ENCODE measurements at places on chromosomes 2 and 18. TPM values are rescaled to one million over a fixed set of nuclear protein-coding genes. Genes with fewer than 3 reads are reported as not detected.

DNA sequence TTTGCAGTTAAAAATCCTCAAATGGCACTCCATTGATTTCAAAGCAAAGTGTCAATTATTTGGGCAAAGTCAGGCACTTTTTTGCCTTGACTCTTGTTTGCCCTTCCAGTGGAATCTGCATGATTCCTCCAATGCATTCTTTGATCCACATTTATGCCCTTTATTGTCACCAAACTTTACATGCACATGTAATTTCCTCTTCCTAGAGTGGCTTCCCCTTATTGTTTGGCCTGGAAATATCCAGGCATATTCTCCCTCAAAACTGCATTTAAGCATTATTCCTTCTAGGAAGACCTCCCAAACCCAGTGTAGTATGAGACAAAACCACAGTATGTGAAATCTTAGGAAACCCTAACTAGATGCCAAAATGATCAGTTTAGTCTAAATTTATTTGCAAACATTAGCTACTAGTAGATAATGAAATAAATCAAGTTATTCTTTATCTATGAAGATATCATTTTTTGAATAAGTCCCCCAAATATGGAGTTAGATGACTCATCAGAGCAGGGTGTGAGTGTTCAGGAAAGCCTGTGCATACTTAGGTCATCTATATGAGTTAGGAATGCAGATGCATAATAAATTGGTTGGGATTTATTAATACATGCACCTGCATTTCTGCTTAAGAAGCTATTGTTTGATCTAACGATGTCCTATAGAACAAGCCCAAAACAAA lies 433.3 kb upstream of the TCF4 start:
- DNase-seq = no peak

- DNase-seq = no peak
These were observed 2.9 kb upstream of the DLX2 start for GRCh38 chr2:172105471-172106107.

The ACVR1 gene
- 37.7 TPM for total RNA-seq

DNA sequence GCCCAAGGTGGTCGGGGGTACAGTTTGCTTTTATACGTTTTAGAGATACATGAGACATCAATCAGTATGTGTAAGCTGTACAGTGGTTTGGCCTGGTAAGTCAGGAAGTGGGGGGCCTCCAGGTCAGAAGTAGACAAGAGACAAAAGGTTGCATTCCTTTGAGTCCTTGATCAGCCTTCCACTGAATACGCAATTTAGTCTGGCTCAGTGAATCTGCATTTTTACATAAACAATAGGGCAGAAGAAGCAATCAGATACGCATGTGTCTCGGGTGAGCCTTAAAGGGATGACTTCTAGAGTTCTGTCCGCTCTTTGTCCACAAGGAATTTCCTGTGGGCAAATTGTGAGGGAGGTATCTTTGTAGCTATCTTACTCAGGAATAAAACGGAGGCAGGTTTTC lies 87.2 kb downstream of the SOWAHC start:
- DNase-seq = no peak

The VIL1 gene
- total RNA-seq = 0.55 TPM

DNA sequence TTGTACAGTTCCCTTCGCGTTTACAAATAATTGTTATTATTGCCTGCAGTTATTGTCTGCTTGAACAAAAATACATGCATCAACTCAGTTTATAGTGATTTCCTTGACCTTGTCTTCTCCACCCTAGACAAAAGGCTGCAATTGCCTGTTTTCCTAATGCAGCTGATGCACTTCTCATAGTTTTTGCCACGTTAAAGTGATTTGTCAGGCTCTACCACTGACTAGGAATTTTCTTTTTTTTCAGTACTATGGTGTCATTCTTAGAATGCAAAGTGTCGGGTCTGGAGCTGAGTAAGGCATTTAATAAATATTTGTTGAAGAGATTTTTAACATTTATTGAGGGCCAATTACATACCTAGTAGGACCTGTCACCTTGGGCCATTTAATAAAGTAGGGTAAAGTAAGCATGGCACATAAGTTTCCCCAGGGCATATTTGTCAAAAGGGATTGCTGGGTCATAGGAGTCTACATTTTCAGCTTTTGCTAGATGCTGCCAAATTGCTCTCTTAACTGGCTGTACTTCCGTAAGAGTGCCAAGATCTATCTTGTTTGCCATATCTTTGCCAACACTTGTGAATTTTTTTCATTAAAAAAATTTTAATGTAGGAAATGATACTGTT lies 24.1 kb downstream of the ACSL3 start:
- DNase-seq = no peak

- DNase-seq = no peak
These were observed 1.7 kb downstream of the FANCL start for GRCh38 chr2:58239243-58239925.

GRCh38 chr2:233436691-233437438 lies 82.6 kb downstream of the DGKD start:
- DNase-seq = peak; percentile 68

DNA sequence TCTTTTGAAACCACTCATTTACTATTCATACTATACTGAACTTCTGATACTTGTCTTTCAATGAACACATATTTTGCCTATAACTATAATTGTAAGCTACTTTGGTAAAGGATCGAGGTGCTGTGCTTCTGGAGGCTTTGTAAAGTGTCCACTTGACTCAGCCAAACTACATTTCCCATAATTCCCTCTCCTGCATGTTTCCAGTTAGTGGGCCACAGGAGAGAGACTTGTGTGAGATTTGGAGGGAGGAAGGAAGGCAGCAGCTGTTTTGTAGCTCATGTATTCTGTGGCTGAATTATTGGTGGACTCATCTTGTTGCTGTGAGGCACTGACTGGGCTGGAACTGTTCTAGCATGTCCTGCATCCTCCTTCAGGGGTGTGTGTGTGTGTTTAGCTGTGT lies 328.8 kb downstream of the ARL6IP6 start:
- DNase-seq = no peak

The CYRIA gene
- total RNA-seq = 22.4 TPM

The ATP6V1C2 gene
- total RNA-seq = 1.4 TPM

DNA sequence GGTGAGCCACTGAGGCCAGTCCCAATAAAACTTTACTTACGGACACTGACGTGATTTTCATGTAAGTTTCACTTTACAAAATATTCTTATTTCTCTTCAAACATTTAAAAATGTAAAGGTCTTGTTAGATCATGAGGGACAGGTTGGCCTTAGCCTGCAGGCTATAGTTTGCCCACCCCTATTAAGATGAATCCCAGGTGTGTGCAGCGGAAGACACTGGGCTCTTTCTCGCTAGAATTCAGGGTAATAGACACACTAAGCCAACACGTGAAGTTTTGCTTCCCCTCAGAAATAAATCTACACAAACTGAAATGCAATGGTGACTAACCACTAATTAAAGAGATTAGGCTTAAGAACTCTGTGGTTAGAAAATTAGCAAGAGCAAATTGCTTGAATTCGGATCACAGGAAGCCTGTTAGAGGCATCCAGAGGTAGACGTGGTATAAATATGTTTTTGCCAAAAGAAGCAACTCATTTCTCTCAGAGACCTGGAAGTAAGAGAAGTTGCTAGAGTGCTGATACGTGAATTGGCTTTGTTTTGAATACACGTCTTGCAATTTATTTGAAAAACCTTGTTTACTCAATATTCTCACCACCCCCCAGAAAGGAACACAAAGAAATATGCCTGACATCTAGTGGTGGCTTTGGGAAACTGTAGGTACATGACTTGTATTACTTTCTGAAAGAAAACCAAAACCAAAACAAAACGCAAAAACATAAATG lies 151.6 kb downstream of the DTNB start:
- DNase-seq = no peak

The MLPH gene
- total RNA-seq = 7.3 TPM
